ENCODE measurements at places on chromosomes 5 and 9. TPM values are rescaled to one million over a fixed set of nuclear protein-coding genes. Genes with fewer than 3 reads are reported as not detected.
A peak's percentile ranks its signal among the peaks of the same experiment; 100 is the strongest.

DNA sequence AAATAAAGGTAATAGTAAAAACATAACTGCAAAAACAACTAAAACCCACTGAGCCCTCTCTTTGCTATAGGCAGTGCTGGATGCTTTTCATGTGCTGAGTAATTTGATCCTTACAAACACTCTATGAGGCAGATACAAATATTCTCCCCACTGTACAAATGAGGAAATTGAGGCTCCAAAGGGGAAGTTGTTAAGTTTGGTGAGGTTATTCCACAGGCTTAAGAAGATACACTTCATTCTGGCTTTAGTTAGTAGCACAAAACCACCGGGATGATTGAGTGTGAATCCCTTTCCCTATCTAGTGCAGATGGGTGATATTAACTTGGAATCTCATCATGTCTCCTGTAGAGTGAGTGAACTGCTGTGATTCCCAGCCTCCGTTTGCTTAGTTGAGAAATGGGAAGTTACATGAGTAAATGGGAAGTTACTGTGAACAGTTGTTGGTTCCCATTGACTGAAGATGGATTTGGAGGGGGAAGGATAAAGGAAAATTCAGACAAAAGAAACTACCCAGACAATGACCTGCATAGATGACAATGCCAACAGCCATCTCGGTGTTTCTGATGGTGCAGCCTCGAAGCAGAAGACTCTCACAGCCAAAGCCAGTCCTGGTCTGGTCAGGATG lies 208.3 kb downstream of the ATP10B start:
- H3K4me1 ChIP-seq: no peaks in the 10 kb centered on the region
- DNase-seq: no peak
- no peaks in the 10 kb centered on the region for H3K27me3 ChIP-seq
- H3K4me3 ChIP-seq: no peak overlapping the region

DNA sequence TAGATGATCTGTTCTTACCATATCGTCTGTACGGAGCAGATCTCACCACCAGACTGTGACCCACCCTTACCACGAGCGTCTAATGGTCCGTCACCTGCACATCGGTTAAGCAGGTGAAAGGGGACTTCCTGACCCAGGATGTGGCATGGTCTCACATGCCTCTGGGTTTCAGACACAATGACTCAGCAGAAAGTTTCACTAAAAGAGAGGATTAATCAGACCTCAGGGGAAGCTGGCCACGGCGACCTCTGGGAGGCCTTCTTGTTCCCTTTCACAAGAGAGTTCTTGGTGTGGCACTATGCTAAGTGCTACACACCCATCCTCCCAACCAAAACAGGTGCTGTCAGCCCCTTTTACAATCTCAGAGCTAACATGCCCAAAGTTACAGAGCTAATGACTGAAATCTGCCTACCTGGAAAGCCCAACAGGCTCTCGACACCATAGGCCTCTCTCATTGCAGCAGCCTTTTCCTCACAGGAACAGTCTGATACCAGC lies 41.6 kb downstream of the ADAMTS12 start:
- no peak overlapping the region for H3K27ac ChIP-seq
- no peak for DNase-seq
- H3K4me3 ChIP-seq: no peak overlapping the region
- no peaks in the 10 kb centered on the region for H3K4me1 ChIP-seq
- H3K27me3 ChIP-seq: no peaks in the 10 kb centered on the region
- H3K36me3 ChIP-seq: no peaks in the 10 kb centered on the region

DNA sequence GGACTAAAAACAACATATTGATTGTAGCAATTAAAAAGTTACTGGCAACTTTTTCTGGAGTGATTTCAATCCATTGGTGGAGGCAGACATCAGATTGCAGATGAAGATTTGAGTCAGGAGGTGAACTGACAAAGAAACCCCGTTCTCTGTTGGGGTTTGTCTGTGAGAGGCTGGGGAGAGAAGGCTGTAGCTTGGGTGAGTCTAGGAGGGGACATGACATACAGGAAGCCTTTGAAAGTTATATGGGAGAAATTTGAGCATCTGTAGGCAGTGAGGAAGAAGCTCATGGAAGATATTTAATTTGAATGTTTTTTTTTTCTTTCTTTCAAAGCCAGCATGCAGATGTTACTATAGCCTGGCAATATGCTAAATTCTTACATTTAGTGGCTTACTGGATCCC lies 26.0 kb downstream of the KDM4C start:
- H3K27me3 ChIP-seq: no peaks in the 10 kb centered on the region
- H3K27ac ChIP-seq: no peak overlapping the region
- DNase-seq: no peak
- no peak overlapping the region for H3K4me3 ChIP-seq

- H3K27me3 ChIP-seq: no peaks in the 10 kb centered on the region
- no peaks in the 10 kb centered on the region for H3K4me1 ChIP-seq
- H3K36me3 ChIP-seq: no peaks in the 10 kb centered on the region
- DNase-seq: no peak
These were observed 166.1 kb upstream of the SEMA6A start for GRCh38 chr5:116740771-116741170.

GRCh38 chr9:107600060-107600573 lies 110.5 kb upstream of the KLF4 start:
- H3K4me1 ChIP-seq: no peaks in the 10 kb centered on the region
- no peaks in the 10 kb centered on the region for H3K36me3 ChIP-seq
- no peaks in the 10 kb centered on the region for H3K27me3 ChIP-seq
- DNase-seq: no peak

DNA sequence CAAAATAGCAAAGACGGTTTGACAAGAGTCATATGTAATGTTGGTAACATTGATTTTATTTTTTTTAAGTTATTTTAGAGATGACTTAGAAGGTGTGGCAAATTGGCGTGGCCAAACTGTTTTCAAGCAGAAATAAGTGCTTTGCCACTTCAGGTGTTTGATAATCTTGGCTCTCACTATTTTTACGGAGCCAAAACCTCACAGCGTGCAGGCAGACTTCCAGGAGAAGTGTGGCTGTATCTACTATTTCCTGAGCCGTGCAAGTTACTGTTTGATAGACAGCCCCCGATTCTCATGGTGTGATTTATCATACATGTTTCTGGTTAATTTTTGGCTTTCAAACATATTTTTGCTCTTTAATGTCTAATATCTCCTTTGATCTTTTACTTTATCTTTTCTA lies 269.5 kb downstream of the ADAMTSL1 start:
- no peak overlapping the region for H3K4me3 ChIP-seq
- DNase-seq: no peak

GRCh38 chr5:126000507-126000906 lies 422.7 kb upstream of the GRAMD2B start:
- H3K27ac ChIP-seq: no peak overlapping the region
- no peaks in the 10 kb centered on the region for H3K36me3 ChIP-seq
- DNase-seq: no peak
- no peak overlapping the region for H3K4me3 ChIP-seq
- peaks cover 9% of the 10 kb centered on the region for H3K4me1 ChIP-seq

DNA sequence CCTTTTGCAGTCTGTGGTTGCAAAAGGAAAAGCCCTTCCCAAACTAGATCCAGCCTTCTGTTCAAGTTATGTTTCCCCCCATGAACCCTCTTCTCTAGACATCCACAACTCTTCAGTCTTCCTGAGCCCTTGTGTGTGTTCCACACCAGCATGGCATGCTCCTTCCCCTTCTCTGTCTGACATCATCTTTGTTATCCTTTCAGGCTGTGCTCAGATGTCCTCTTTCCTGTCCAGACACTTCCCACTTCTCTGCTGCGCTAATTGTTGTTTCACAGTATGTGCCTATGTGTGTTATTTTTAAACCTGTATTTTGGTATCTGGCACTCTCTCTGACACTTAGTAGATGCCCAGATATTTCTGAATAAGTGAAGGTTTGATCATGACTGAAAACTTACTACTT lies 38.2 kb downstream of the FOCAD start:
- DNase-seq: no peak
- H3K4me3 ChIP-seq: no peak overlapping the region
- H3K27me3 ChIP-seq: no peaks in the 10 kb centered on the region
- H3K27ac ChIP-seq: no peak overlapping the region

GRCh38 chr9:113302792-113303418 lies at the start of gene RNF183:
Gene RNF183, minus strand, starts transcription at chr9:113303376. Its CDS starts 5,192 bp downstream, at chr9:113298184.
- DNase-seq: no peak
- peak within 1 kb of the TSS; percentile 34 for H3K4me3 ChIP-seq
- peak within 1 kb of the TSS; percentile 42 for H3K27ac ChIP-seq

DNA sequence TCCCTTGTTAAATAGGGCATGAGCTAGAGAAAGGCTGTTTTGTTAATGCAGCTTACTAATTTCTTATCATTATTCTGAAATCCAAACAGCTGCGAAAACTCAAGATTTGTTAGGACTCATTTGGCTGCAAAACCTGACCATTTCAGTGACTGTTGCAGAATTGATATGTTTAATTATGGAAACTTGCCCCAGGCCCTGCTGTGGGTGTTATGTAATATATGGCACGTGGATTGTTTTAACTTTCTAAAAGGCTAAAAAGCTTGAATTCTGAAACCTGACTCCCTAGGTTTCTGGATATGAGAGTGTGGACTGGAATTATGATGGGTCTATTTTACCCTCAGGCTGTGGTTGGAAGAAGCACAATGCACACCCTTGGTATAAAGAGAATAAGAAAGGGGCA lies 4.4 kb downstream of the IL9 start:
- H3K27ac ChIP-seq: no peak overlapping the region
- no peaks in the 10 kb centered on the region for H3K27me3 ChIP-seq
- no peaks in the 10 kb centered on the region for H3K4me1 ChIP-seq
- no peaks in the 10 kb centered on the region for H3K36me3 ChIP-seq

DNA sequence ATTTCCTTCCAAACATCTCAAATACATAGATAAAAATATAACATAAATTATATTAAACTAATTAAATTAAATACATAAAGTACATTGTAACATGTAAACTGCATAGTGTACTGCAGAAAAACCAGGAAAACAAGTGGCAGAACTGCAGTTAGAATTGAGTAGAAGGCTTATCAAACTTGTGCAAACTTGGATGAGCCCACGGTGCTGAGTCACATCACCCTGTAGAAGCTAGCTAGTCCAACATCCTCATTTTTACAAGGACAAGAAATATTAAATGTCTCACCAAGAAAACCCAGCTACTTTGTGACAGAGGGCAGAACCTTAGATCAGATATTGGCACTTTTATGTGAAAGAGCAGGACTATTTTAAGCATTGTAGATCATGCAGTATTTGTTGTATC lies 807.9 kb upstream of the NUDT12 start:
- no peaks in the 10 kb centered on the region for H3K27me3 ChIP-seq
- H3K36me3 ChIP-seq: no peaks in the 10 kb centered on the region
- no peak overlapping the region for H3K27ac ChIP-seq
- DNase-seq: no peak
- H3K4me1 ChIP-seq: no peaks in the 10 kb centered on the region

- DNase-seq: no peak
- H3K4me1 ChIP-seq: no peaks in the 10 kb centered on the region
- H3K36me3 ChIP-seq: no peaks in the 10 kb centered on the region
- H3K27ac ChIP-seq: no peak overlapping the region
These were observed 68.2 kb downstream of the THBS4 start for GRCh38 chr5:80103371-80103770.

DNA sequence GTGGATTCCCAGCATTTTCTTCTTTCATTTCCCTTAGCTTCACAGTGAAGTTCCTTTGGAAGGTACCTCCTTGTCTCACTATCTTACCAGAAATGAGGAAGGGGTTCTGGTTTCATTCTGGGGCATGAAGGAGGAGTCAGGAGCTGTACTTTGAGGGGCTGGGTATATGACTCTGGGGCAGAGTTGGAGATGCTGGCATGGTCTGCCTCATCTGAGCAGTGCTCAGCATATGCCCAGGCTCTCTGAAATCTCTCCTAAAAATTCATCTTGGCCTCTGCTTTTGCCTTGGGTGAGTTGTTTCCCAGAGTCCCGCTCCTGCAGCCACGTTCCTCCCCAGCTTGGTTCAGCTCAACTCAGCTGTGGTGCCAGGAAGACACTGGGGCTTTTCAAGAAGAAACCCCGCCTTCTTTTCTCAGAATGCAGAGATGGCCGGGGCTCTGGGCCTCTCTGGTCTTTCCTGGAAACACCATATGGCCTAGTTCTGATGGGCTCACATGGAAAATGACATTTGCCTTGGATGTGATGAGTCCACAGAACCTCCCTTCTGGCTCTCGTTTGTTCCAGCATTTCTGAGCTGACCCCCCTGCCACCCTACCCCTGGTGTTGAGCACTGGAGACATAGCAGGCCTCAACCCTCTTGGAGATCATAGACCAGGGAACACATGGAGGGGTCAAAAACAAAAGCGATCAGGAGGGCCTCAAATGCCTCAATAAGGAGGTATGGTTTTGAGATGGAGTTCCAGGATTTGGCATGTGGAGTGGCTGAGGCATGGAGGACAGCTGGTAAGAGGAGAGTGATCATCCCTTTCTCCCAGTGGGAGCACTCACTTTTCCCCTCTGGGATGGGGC lies 12.0 kb upstream of the TGFBR1 start:
- H3K36me3 ChIP-seq: no peaks in the 10 kb centered on the region
- H3K27me3 ChIP-seq: no peaks in the 10 kb centered on the region
- H3K4me1 ChIP-seq: peaks cover 3% of the 10 kb centered on the region
- no peak for DNase-seq
- H3K4me3 ChIP-seq: no peak overlapping the region
- no peak overlapping the region for H3K27ac ChIP-seq

- no peaks in the 10 kb centered on the region for H3K27me3 ChIP-seq
- peaks cover 9% of the 10 kb centered on the region for H3K36me3 ChIP-seq
- H3K27ac ChIP-seq: no peak overlapping the region
- no peak for DNase-seq
- no peak overlapping the region for H3K4me3 ChIP-seq
These were observed 19.8 kb upstream of the MRNIP start for GRCh38 chr5:179878222-179879002.

DNA sequence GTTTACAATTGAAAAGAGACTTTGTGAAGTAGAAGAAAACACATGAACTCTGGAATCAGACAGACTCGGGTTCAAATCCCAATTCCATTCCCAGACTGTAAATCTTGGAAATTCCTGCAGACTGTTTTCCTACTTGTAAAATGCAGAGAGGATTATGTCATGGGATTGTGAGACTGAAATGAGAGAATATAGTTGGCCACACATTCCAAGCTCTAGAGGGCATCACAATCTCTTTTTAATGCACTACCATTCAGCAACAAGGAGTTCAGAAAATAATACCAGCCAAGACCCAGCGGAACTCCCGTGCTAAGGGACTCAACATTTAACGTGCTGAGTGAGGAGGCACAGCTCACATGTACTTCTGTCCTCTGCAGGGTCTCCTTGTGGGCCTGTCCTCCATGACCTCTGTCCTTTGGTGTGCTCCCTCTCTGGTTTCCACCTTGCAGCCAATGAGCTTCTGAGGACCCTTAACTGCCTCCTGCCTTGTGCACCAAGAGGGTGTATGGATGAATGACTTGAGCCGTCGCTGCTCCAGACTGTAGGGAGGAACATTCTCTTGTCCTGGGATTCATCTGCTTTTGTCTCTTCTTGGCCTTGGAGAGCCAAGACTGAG lies 263.5 kb downstream of the NTRK2 start:
- H3K4me1 ChIP-seq: no peaks in the 10 kb centered on the region
- H3K27ac ChIP-seq: no peak overlapping the region
- no peaks in the 10 kb centered on the region for H3K27me3 ChIP-seq
- H3K4me3 ChIP-seq: no peak overlapping the region
- H3K36me3 ChIP-seq: no peaks in the 10 kb centered on the region

- H3K4me1 ChIP-seq: peaks cover 5% of the 10 kb centered on the region
- H3K4me3 ChIP-seq: no peak overlapping the region
- H3K27me3 ChIP-seq: no peaks in the 10 kb centered on the region
- no peaks in the 10 kb centered on the region for H3K36me3 ChIP-seq
- no peak for DNase-seq
These were observed 161.3 kb downstream of the ZNF608 start for GRCh38 chr5:124584991-124585715.

GRCh38 chr9:88075966-88076285 lies 62.3 kb downstream of the SPATA31C2 start:
- H3K4me3 ChIP-seq: peak overlapping the region; percentile 79
- H3K4me1 ChIP-seq: no peaks in the 10 kb centered on the region
- H3K27me3 ChIP-seq: no peaks in the 10 kb centered on the region
- DNase-seq: no peak
- peak overlapping the region; percentile 74 for H3K27ac ChIP-seq

CCDC69 gene
- 97.0 TPM for total RNA-seq

TMEM215 gene
- total RNA-seq: not detected

CKMT2 gene
- 3.7 TPM for total RNA-seq

ARSB gene
- 9.8 TPM for total RNA-seq

DEPDC1B gene
- 0.29 TPM for total RNA-seq
